ENCODE measurements at places on chromosomes 6 and 20.

DNA sequence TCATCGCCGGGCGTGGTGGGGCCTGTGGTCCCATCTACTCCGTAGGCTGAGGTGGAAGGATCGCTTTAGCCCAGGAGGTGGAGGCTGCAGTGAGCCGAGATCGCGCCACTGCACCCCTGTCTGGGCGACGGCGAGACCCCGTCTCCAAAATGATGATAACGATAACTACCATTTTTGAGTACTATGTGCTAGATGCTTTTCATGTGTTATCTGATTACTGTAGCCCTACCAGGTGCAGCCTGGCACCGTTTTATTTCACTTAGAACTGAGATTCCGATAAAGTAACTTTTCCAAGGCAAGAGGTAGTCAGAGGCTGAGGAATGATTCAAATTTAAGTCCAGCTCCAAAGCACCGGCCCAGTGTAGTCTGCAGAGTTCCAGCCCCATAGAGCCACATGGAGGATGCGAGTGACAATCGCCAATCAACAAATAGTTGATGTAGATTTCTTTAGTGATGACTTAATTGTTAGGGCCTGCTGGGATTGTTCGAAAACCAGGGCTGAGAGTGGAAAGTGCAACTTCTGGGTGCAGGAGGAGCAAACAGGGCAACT is 727 bp downstream of the ERMARD start:
- DNase-seq = no peak

DNA sequence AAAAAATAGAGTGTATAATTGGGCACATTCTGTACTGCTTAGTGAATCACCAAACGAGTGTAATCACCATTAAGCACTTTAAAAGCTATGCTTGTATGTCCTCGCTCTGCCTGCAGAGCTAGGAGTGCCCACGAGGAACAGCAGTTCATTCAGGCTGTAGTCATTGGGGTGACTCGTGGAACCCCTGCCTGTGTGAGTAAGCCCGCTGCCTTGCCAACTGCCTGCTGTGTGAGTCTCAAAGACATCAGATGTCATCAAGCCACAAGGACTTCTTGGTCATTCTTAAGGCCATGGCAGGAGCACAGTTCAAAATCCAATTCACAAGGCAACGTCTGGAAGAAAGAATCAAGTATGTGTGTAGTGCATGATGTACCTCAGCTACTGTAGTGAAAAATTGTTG is 60.4 kb downstream of the FOXO3 start:
- no peak for DNase-seq

DNA sequence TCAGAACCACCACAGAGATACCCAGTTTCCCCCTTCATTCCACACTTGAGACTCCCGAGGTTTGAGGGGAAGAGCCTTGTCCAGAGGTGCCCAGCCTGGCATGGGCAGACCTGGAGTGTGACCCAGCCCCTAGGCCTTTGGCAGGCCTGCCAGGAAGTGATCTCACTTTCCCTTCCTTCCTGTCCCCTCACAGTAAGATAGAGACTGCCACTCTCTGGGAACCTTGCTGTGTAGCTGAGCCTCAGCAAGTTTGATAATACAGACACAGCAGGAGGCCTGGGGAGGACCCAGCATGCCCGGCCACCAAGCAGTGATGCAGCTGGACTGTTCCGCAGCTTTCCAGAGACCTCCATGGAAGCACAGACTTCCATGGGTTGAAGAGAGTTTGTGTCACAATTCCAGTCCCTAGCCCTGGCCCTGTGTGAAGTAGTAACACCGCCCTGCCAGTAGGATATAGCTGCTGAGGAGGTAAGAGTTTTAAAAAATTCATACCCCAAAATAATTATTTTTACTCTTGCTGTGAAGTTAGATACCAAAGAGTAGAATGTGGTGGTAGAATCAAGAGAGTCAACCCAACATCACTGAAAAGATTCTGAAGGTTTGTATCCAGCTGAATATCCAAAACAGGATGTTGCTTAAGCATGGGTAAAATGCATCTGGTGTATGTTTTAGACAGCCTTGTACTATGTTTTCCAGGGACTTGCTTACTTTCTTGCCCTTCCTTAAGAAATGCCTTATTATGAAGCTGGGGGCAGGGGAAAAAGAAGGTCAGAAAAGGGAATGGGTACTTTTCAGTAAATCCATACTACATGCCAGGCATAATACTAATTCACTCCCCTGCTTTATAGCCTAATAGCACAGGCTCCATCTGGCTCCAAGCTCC is 16.3 kb downstream of the PKIG start:
- no peak for DNase-seq

GRCh38 chr6:24052590-24052961 is 73.4 kb upstream of the NRSN1 start:
- DNase-seq = no peak

- no peak for DNase-seq
These were observed 719.4 kb downstream of the EPM2A start for GRCh38 chr6:145015739-145016558.

DNA sequence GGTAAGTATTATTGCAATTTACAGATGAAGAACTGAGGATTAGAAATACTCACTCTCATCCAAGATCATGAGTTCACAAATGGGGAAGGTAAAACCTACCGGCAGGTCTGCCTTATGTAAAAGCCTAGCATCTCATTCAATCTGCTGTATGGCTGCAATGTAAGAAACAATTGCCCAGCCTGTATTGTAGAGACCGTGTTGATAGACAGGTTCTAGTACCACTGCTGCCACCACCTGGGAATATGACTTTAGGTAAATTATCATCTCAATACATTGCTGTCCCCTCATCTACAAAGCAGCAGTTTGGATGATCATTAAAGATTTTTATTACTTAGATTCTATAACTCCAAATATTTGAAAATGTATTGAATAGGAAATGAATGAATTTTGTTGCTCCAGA is 23.3 kb upstream of the ARHGAP18 start:
- no peak for DNase-seq

GRCh38 chr6:160735523-160735922 is 33.5 kb downstream of the PLG start:
- no peak for DNase-seq

DNA sequence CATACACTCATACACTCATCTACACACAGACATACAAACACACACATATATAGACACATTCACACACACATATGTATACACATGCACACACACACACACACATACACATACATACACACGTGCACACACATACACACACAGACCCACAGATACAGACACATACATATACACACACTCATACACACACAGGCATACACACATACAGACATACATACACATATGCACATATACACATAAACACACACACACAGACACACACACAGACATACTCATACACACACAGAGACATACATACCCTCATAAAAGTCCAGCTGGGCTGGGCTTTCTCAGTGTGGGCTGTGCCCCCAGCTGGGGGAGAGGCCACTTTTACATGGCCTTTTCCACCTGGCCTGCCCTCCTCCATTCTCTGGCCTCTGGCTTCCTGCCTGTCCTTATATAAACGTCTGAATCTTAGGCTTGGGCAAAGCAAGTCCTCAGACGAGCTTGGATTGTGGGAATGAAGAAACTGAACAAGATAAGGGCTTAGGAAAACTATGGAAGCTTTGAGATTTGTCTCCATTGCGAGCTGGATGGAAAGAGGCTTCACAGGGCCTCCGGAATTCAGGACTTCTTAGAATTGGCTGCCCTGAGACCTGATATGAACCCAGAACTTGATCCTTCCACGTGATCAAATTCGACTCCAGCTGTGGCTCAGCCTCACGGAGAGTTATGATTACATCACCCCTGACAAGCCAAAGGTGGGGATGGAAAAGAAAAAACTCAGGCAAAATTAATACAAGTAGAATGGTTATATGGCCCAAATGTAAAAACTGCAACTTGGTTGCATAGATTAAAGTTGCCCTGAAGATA is 22.5 kb upstream of the CST3 start:
- no peak for DNase-seq

DNA sequence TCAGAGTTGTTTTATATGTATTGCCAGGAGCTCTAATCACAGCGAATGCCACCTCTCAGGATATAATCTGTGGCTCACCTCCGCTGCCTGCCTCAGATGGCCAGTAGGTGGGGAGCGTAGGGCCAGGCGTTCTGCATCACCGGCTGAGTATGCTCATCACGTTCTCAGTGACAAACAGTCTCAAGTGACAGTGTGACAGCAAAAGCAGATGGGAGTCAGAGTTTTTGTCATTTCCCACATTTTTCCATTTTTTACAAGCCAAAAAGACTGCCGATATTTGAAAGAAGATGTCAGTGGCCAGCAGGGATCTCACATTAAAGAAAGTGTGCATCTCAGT is 208.7 kb downstream of the ALDH8A1 start:
- no peak for DNase-seq

DNA sequence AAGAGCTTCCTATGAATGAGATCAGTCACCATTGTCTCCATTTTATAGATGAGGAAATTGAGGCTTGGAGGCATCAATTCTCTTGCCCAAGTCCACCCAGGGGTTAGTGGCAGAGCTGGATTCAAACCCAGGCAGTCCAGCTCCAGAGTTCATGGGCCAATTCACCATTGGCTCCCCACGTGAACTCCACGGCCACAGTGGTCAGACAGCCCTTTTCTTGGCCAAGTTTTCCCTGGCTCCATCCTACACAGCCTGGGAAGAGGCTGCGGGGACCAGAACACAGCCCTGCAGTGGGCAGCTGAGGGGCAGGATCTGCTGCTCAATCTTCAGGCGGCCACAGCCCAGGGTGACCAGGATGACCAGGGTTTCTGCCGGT is 20.5 kb downstream of the TGM2 start:
- no peak for DNase-seq

GRCh38 chr6:169848946-169849345 is 97.5 kb downstream of the ERMARD start:
- DNase-seq = no peak

DNA sequence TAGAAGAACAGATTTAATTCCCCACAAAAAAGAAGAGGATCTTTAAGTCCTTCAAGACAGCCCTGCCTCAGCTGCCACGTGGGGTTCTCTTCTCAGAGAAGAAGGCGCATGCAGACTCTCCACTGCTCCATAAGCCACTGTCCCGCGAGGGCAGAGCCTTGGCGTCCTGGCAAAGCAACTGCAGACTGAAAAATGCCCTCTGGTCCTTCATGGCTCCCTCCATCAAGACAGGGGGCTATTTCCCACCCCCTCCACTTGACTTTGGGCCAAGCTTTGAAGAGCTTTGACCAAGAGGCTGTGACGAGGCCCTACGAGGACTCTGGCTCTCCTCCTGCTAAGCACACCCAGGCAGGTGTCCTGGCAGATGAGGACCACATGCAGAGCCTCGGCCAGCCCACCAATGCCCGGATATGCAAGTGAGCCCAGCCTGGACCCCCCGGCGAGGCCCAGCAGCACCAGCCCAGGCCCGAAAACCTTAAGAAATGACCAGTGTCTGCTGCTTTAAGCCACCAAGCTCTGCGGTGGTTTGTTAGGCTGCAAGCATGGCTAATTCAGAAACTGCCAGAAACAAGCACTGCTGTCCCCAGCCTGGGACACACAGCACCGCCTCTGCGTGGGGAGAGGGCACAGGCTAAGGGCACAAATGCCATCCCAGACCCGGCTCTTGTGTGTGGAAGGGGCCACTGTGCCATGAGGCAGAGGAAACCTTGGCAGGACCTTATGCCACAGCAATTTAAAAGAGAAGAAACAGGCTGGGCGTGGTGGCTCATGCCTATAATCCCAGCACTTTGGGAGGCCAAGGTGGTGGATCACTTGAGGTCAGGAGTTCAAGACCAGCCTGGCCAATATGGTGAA is 16.1 kb downstream of the GMEB2 start:
- no peak for DNase-seq

DNA sequence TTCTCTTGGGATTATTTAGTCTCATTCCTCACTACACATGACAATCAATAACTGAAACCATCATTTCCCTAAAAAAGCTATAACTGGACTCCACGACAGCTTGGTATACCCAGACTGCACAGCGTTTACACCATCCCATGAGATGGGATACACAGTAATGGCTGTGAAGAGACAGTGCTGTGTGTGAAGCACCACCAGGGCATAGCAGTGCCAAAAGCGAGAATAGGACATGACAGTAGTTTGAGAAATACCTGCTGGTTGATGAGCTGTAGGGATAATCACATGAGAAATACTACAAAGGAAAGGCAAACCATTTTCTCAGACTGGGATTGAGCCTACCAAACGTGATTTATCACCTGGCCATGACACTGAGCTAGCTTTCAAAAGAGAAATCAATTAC is 22.4 kb upstream of the LYRM2 start:
- DNase-seq = no peak

GRCh38 chr6:149468179-149468578 is 16.6 kb downstream of the ZC3H12D start:
- no peak for DNase-seq

DNA sequence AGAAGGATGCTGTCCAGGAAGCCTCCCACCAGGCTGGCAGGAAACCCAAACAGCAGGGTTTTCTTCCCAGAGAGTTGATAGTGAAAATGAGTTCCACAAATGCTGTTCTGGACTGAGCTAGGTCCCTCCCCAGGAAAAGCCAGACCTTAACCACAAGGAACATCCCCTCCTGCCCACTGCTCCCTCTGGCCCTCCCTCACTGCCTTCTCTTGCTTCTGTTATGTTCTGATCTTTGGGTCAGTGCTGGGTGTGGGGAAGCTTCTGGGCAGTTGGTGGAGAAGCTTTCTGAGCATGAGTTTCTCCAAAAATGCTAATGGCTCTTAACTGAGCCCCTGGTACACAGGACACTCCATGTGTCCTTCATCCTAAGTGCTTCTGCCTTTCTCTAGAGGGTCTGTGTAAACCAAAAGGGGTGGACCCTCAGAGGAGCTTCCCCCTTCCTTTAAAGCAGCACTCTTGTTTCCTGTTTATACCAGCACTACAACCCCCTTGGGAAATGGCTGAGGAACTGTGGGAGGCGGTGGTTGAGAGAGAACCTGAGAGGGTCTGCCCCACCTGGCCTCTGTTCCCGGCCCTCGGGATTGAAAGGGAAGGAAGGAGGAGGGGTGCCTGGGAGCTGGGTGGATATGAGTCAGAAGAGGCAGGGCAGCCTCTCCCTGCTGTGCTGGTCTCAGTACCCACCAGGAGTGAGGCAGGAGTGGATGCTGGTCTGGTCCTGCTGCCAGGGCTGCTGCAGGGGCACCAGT is 42.0 kb downstream of the CDS2 start:
- no peak for DNase-seq

Measured in CD4-positive, alpha-beta T cell treated with Interleukin-15 for 4 hours (primary cell).